ENCODE measurements at places on chromosomes 4 and X.
A peak's percentile ranks its signal among the peaks of the same experiment; 100 is the strongest.

GRCh38 chr4:152156442-152156841 lies 379.4 kb downstream of the FBXW7 start:
- DNase-seq, result no peak

DNA sequence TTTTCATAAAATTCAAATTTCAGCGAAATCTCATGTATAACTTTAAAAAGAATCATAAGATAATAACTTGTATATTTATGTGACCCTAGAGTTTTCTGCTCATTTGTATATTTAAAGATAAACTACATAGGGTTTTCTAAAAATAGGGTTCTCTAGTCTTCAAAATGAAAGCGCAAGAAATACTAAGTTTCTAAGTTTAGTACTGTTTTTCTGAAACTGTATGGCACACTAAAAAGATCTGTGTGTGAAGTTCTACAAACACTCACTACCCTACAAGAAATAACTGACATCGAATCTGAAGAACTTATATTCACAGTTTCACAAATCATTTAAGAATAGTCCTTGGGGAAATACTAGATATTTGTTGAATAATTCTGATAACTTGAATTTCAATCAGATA lies 38.7 kb upstream of the NDST4 start:
- DNase-seq, result no peak

DNA sequence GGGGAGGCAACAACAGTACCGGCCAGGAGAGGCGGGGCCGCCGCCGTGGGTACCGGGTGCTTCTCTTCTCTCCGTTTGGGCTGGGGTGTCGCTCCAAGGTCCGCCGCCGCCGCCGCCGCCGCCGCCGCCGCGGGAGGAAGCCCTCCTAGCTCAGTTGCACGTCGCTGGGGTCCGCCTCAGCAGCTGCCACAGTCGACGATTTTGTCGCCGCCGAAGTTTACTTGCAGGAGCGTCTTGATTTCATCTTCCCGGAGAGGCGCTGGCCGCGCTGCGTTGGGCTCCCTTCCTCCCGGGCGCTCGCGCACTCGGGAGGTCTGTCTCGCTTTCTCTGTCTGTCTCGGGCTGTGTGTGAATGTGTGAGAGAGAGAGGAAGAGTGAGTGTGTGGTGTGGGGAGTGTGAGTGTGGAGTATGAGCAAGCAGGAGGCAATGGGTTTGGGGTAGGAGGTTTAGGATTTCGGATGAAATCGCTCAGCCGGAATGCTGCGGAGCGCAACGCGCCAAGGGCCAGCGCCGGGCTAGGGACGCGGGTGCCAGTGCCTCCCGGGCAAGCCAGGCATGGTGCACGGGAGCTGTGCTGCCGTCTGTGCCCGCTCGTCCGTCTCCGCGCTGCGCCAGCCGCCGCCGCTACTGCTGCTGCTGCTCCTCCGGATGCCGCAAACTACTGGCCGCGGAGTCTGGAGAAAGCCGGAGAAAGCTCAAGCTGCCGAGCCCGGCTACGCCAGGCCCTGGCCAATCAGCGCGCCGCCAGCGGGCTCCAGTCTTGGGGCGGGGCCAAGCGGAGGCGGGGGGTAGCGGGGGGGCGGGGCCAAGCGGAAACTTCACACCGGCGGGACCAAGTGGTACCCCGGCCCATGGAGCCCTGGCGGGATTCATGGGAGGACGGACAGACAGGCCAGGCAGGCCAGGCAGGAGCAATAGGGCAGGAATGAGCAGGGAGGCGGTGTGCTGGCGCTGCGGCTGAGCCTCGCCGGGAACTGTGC lies at the start of gene PCDH19:
TSS of gene PCDH19 (minus strand) at position 664 of the 981 bp plus-strand sequence. CDS start 1,676 bp downstream, outside the sequence.
- DNase-seq, result peak; percentile 27

- DNase-seq, result no peak
Measured at GRCh38 chr4:172652369-172652768, 516.2 kb upstream of the GALNT7 start.

DNA sequence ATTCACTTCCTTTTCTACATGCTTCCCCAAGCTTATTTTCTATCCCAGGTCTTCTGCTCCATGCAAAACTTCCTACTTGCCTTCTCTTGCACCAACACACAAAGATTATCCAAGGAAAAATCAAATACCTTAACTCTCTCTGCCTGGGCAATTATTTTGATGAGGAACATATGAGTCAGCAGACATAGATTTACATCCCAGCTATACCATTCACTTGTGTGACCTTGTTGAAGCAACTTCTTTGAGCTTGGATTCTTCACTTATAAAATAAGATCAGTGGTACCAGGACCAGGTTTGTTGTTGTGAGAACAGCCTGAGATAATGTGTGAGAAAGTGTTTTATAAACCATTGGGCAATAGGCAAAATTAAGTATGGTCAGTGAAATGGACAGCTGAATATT lies 39.1 kb upstream of the TMEM192 start:
- no peak for DNase-seq

DNA sequence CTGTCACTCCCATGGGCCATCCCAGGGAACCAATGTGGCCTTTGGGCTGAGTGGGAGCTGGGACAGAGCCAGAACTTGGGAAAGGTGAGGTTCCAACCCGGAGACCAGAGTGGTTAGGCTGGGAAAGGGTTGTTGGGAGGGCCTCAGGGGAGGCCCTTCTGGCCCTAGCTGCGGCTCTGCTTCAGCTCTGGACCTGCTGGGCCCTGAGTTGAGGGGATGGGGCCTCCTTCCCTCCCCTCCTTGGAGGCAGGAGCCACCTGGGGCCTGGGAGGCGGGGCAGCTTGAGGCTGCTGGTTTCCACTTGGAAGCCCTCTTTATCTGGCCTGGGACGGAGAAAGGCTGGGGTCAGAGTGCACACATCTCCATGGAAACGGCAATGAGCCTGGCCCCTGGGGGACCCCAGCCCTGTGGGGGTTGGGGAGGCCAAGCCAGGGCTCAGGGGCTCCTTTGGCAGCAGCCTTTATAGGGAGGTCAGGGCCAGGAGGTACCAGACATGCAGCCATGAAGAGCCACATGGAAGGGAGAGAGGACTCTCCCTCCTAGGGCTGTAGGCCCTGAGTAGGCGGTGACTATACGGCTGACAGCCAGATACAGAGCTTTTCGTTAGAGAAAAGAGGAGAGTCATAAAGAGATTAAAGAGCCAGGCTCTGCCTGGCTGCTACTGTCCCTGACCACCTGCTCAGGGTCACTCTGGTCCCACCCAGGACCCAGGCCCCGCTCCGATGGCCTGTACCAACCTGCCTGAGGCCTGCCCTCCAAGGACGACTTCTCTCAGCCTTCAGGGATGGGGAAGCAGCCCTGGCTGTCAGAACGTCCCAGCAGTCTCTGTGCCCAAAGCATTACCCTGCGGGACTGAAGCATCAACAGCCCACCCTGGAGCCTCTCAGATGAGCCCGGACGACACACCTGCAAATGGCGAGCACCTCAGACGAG lies 6.9 kb upstream of the NSD2 start:
- DNase-seq, result no peak

GRCh38 chr4:80173401-80173800 lies 23.9 kb upstream of the PRDM8 start:
- DNase-seq, result no peak

DNA sequence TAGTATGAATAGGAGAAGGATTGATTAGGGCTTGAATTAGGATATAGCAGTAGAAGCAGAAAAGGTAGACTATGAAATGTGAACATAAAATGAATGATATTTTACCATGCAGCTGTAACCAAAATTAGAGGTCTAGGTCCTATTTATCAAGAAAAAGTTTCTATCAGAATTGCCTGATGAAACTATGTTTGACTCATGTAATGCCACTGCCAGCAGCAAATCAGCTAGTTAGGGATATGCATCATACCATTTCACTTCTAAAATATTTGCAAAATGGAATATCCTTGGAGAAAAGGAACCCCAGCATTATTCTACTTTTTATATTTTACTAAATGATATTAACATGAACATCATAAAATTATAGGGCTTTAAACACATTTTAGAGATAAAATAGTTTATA lies 188.4 kb downstream of the WDFY3 start:
- no peak for DNase-seq

- peak; percentile 74 for DNase-seq
Measured at GRCh38 chr4:95410387-95410977, 138.3 kb downstream of the UNC5C start.

DNA sequence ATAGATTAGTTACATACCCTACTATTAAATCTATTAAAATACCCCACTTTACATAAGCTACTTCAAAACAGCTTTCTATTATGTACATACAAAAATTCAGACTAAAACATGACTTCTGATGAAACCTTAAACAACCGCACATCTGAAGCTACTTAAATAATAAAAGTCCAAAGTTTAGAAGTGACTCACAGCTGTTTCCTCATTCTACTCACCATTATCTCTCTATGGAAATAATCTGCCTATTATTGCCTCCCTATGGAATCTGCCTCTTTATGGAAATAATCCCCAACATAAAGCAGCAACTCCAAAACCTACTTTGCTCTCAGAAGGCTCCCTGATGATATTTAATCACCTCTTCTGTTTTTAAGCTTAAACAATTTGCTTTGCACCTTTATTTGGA lies 15.7 kb upstream of the BANK1 start:
- no peak for DNase-seq
